CD8-positive, alpha-beta memory T cell (primary cell): ENCODE measurements at places on chromosomes 6 and 20. TPM values are rescaled to one million over a fixed set of nuclear protein-coding genes. Genes with fewer than 3 reads are reported as not detected.

TFAP2B gene
- not detected for total RNA-seq

PNPLA1 gene
- total RNA-seq = not detected

DNA sequence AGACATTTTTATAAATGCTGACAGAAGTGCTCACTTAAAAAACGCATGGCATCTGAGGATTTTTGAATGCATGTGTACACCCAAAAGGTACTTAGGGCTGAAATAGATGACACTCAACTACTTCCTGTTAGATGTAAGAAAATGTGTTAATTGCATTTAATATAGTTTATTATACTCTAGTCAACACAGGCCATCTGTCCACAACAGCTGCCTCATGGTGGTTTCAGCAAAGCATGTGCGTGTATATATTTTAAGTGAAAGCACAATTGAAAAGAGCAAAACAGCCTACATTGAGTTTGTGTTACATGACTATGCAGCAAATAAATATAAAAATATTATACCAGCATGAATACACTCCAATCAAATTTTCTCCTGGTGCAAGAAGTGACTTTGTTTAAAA lies 1233.0 kb upstream of the EYS start:
- H3K27ac ChIP-seq = no peak overlapping the region
- no peak overlapping the region for H3K4me3 ChIP-seq
- H3K36me3 ChIP-seq = no peaks in the 10 kb centered on the region

DNA sequence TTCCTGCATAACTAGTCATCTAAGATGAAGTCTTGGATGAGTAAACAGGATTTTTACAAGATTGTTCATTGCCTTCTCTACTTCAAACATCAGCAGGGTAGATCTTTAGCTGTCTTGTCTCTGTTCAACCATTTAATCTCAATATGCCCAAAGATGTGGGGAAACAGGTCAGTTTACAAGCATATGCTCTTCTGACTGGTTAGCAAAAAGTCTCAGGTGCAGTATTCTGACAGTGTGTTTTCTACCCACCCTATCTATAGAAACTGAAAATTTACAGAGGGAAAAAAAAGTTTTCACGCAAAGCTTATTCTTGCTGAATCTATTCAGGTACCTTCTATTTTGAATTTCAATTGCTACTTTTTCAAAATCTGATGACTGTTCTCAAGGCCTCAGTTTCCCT lies 29.0 kb downstream of the MAP3K5 start:
- peaks cover 76% of the 10 kb centered on the region for H3K4me1 ChIP-seq
- no peaks in the 10 kb centered on the region for H3K36me3 ChIP-seq
- H3K27me3 ChIP-seq = no peaks in the 10 kb centered on the region
- no peak for DNase-seq
- no peak overlapping the region for H3K4me3 ChIP-seq
- H3K27ac ChIP-seq = no peak overlapping the region

DNA sequence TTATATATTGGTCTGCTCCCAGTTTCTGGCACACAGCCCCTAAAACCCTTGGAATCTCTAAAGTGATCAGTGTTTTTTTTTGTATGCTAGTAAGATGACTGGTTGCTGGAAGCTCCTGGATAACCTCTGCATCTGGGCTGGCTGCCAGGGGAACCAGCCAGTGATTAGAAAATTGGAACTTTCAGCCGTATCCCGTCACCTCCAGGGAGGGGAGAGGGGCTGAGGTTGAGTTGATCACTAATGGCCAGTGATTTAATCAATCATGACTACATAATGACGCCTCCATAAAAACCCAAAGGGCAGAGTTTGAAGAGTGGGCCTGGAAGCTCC lies 48.0 kb upstream of the NOP56 start:
- H3K4me3 ChIP-seq = no peak overlapping the region
- no peaks in the 10 kb centered on the region for H3K4me1 ChIP-seq
- no peak for DNase-seq
- no peaks in the 10 kb centered on the region for H3K27me3 ChIP-seq
- no peaks in the 10 kb centered on the region for H3K36me3 ChIP-seq
- no peak overlapping the region for H3K27ac ChIP-seq

DNA sequence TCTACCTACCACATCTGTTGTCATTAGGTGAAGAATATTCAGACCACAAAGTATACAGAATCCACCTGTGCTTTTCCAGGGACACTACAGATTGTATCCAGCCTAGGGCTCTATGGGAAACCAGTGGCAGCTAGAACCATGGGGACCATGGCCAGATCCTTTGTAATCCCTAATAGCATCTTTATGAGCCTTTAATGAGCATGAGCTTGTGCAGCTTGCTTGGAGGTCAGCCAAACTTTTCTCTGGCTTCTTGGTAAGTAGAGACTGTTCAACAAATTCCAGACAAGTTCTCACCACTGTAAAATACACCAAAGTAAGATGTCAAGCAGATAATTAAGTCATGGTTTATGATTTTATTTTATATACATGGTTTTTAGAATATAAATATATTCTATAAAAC lies 301.6 kb upstream of the ADGRB3 start:
- H3K36me3 ChIP-seq = no peaks in the 10 kb centered on the region
- no peak for DNase-seq
- no peak overlapping the region for H3K27ac ChIP-seq
- no peaks in the 10 kb centered on the region for H3K4me1 ChIP-seq
- no peaks in the 10 kb centered on the region for H3K27me3 ChIP-seq
- no peak overlapping the region for H3K4me3 ChIP-seq

DNA sequence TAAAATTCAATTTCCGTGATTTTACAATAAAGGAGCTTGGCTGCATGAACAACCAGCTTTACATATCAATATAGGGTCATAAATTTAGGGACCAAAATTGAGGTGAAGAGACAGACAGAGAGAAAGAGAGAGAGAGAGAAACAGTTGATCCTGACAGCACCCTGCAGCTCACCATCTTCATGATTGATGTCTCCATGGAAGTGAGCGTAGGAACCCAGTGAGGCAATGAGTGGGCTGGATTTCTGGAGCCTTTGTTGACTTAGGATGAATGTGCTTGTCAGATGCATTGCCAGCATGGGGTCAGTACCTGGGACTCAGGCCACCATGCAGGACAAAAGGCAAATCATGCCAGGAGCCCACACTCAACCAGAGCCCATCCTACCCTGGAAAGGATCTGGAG lies 165.1 kb upstream of the SYNDIG1 start:
- no peak overlapping the region for H3K4me3 ChIP-seq
- no peaks in the 10 kb centered on the region for H3K4me1 ChIP-seq
- no peak for DNase-seq
- H3K27me3 ChIP-seq = no peaks in the 10 kb centered on the region
- H3K36me3 ChIP-seq = no peaks in the 10 kb centered on the region

NRN1 gene
- not detected for total RNA-seq

GRCh38 chr6:104539173-104539572 lies 320.5 kb downstream of the HACE1 start:
- no peak for DNase-seq
- no peaks in the 10 kb centered on the region for H3K27me3 ChIP-seq
- H3K27ac ChIP-seq = no peak overlapping the region

- peaks cover 1% of the 10 kb centered on the region for H3K36me3 ChIP-seq
- H3K27ac ChIP-seq = no peak overlapping the region
- DNase-seq = no peak
- H3K4me3 ChIP-seq = no peak overlapping the region
- no peaks in the 10 kb centered on the region for H3K27me3 ChIP-seq
- no peaks in the 10 kb centered on the region for H3K4me1 ChIP-seq
These were observed 6.1 kb upstream of the ALDH8A1 start for GRCh38 chr6:134956032-134956431.

DNA sequence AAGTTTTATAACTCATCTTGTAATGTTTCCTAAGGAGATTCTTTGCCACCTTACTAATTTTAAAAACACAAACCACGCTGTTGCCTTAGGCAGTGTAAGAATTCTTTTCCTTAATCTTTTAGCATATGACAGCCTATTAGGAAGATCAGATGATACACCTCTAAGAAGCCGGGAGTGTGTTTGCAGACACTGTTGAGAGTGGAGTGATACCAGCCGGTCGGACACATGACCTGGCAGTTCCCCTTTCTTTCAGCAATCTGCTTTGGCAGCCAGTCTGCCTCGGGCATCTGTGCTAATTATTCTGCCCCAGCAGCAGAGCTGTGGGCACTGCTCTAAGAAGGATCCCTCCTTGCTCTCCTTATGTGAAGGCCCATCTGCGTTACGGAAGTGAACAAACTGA lies 50.9 kb downstream of the PLCB4 start:
- H3K27ac ChIP-seq = no peak overlapping the region
- H3K36me3 ChIP-seq = no peaks in the 10 kb centered on the region
- DNase-seq = no peak
- no peaks in the 10 kb centered on the region for H3K4me1 ChIP-seq
- no peak overlapping the region for H3K4me3 ChIP-seq

GRCh38 chr6:106385530-106385929 lies 25.0 kb downstream of the CRYBG1 start:
- H3K27me3 ChIP-seq = no peaks in the 10 kb centered on the region
- no peaks in the 10 kb centered on the region for H3K4me1 ChIP-seq
- no peak overlapping the region for H3K27ac ChIP-seq
- no peak for DNase-seq
- H3K4me3 ChIP-seq = no peak overlapping the region

MATN4 gene
- total RNA-seq = not detected

EPHA7 gene
- total RNA-seq = not detected
